ENCODE measurements at places on chromosomes 11 and 22. TPM values are rescaled to one million over a fixed set of nuclear protein-coding genes. Genes with fewer than 3 reads are reported as not detected.

GRCh38 chr11:3836903-3837302, 3.9 kb downstream of the RHOG start:
- DNase-seq = no peak

PDXP gene
- total RNA-seq = 8.5 TPM

DNA sequence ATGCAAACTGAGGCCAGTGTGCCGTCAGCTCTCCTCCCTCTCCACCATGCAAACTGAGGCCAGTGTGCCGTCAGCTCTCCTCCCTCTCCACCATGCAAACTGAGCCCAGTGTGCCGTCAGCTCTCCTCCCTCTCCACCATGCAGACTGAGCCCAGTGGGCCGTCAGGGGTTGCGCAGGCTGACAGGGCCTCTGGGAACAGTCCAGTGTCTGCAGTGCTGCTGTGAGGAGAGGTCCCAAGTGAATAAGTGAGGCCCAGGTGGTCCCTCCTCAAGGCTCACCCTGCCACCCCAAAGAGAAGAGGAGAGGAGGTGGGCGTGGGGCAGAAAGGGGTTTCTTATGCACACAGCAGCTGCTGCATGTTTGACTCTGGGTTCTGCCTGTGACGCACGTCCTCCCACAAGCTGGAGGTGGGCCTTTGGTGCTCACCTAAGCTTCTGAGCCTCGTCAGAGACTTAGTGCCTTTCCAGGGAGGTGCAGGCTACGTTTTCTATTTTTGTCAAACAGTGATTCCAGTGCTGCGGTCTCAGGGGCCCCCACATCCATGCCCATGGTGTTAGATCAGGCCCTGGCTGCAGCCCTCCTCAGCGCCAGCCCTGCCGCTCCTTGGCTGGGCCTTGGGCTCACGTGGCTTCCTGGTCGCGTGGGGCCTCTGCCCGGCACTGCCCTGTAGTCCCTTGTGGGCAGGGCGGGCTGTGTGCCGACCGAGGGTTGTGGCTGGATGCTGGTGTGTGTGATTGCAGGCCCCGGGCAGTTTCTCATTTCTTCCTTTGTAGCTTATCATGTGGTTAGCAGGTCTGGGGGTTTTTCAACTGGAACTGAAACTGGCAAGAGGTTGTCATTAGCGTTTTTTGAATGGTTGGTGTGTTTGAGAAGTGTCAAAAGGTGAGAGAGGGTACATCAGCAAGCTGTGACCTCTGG, 7.1 kb downstream of the TPCN2 start:
- no peak for DNase-seq

DNA sequence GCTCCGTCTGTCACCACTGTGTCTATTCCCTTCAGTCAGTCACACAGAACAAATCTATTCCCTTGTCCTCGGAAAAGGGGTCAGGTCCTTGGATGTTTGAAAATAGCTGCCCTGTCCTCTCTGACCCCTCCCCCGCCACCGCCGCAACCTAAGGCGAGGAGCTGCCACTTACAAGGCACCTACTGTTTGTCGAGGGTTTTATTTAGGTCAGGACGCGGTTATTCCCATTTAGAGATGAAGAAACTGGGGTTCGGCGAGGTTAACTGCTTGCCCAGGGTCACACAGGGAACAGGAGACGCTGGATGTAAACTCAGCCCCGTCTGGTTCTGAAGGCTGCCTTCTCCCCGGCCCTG, 1468.1 kb downstream of the BRD1 start:
- DNase-seq = no peak

DNA sequence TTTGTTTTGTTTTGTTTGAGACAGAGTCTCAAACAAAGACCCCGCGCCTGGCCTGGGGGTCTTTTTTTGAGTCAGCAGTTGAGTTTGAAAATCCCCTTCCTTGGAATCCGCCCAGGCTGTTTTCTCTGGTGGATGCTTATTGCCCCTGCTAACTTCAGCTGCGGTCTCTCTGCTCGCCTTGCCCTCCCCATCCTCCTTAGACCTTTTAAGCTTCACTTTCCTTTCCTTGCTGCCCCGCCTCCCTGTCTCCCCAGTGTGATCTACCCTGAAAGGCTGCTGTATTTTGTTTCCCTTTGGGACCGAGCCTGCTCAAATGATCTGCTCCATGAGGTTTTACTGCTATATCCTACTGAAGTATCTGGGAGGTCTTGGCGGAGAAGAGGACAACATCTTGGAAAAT, 2.5 kb downstream of the USP18 start:
- DNase-seq = peak; percentile 53

GRCh38 chr11:130772266-130773227, 143.7 kb downstream of the SNX19 start:
- DNase-seq = no peak

DNA sequence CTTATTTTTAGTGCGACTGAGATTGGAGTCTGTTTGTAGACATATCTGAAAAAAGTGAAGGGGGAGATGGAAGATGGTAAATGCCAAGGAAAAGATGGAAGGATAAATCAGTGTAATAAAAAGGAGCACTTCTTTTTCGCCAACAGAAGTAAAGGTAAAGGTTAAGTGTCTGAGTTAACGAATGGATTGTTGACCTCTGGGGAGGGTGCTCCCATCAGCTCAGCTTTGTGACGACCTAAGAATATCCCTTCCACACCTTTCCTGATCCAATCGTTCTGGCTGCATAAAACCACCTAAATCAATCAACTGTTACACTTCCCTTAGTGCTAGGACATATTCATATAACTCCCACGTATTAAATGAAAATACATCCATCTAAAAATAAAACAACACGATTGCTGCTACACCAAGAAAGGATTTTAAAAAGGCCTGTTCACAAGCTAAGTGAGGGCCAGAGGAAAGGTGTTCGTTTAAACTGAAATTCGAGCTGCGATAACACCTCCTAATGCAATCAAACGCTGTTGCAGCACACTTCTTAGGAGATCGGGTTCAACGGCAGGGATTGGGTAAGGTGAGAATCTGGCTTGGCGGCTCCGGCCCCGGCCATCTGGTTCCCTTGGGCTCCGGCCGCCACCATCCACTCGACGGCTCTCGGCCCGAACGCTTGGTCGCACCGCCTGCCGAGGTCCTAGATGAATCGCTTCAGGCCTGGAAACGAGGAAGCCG, 658 bp downstream of the C11orf71 start:
- DNase-seq = peak; percentile 92

ANO9 gene
- 1.2 TPM for total RNA-seq

SYT8 gene
- not detected for total RNA-seq

P2RY6 gene
- 6.7 TPM for total RNA-seq

DNA sequence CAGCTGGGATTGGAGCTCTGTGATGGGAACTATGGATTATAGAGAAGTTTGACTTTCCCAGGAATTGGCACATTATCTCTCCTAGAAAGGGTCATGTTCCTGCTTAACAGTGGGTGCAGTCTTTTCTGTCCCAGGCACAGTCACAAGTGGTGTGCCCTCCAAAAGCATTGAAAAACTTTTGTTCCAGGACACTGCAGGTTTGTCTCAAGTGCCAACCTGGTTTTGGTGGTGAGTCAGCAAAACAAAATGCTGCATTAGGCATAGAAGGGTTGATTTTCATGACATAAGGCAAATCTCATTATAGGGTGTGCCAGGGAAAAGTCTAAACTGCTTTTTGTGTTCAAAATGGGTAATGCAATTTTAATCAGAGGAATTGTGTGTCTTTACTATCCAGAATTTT, 4.9 kb downstream of the HTATIP2 start:
- DNase-seq = no peak

MRGPRX4 gene
- total RNA-seq = not detected

POU2AF1 gene
- 0.10 TPM for total RNA-seq

GRCh38 chr11:116334596-116334995, 438.2 kb downstream of the BUD13 start:
- no peak for DNase-seq

- no peak for DNase-seq
Observed at GRCh38 chr11:72609045-72609444, 65.2 kb downstream of the PDE2A start.

A4GALT gene
- total RNA-seq = 42.1 TPM

OR10D3 gene
- not detected for total RNA-seq

DNA sequence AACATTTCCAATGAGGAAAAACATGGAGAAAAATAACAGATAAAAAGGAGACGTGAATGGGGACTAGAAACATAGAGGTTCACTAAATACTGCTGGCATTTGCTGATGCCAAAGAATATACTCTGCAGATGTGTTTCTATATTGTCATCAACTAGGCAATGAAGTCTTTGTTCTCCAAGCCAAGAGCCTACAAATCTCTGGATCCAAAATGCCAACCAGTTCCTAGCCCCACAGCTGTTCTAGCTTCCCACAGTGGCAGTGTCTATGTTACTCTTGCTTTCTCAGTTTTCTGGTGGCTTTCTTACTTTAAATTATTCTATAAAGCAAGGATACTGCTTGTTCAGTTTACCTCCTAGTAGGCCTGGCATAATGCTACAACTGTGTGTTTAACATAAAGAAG, 977.9 kb upstream of the CCDC90B start:
- DNase-seq = no peak

MS4A3 gene
- not detected for total RNA-seq

DLG2 gene
- 2.8 TPM for total RNA-seq

DNA sequence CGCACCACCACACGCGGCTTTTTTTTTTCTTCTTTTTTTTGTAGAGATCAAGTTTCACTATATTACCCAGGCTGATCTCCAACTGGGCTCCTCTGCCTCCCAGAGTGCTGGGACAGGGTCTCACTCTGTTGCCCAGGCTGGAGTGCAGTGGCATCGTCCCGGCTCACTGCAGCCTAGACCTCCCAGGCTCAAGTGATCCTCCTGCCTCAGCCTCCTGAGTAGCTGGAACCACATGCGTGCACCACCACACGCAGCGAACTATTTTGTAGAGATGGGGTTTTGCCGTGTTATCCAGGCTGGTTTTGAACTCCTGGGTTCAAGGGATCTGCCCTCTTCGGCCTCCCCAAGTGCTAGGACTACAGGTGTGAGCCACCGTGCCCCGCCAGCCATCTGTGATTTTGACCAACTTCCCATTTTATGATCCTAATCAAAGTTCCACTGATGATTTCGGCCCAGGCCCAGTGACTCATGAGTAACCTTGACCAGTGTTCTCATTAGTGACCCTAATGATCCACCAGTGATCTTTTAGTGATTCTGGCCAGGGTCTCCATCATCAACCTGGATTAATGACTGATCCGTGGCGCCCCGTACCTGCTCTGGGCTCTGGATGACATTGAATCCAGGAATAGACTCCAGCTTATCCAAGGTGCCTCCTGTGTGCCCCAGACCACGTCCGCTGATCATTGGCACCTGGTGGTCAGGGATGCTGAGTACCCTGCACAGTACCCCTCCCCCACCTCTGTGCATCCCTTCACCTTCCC, 1.7 kb downstream of the TYMP start:
- DNase-seq = no peak

DNA sequence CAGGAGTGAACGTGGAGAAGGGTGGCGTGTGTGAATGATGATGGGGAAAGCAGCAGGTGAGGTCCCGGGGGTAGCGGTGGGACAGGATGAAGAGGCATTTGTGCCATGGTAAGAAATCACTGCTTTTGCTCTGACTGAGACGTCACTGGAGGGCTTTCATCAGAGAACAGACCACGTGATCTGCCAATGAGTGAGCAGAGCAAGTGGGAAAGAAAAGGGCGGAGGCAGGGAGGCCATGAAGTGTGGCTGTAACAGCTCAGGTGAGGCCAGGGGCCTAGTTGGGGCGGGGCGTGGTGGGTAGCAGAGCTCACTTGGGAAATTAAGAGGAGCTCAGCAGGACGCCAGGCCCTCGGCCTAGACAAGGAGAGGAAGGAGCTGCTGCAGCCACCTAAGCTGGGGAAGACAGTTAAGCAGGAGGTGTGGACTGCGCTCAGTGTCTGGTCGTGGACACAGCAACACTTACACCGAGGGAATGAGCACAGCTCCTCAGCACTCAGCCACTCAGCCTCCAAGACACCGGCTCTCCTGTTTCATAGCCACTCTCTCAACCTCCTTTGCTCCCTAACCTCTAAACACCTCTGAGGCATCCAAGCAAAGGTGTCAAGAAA, 14.1 kb upstream of the TMEM121B start:
- DNase-seq = no peak

GRCh38 chr22:18119409-18120110, 9.0 kb downstream of the TUBA8 start:
- DNase-seq = peak; percentile 43

- no peak for DNase-seq
Observed at GRCh38 chr11:99911116-99911515, 776.0 kb upstream of the ARHGAP42 start.

TTC36 gene
- total RNA-seq = not detected

POTEH gene
- not detected for total RNA-seq

DNA sequence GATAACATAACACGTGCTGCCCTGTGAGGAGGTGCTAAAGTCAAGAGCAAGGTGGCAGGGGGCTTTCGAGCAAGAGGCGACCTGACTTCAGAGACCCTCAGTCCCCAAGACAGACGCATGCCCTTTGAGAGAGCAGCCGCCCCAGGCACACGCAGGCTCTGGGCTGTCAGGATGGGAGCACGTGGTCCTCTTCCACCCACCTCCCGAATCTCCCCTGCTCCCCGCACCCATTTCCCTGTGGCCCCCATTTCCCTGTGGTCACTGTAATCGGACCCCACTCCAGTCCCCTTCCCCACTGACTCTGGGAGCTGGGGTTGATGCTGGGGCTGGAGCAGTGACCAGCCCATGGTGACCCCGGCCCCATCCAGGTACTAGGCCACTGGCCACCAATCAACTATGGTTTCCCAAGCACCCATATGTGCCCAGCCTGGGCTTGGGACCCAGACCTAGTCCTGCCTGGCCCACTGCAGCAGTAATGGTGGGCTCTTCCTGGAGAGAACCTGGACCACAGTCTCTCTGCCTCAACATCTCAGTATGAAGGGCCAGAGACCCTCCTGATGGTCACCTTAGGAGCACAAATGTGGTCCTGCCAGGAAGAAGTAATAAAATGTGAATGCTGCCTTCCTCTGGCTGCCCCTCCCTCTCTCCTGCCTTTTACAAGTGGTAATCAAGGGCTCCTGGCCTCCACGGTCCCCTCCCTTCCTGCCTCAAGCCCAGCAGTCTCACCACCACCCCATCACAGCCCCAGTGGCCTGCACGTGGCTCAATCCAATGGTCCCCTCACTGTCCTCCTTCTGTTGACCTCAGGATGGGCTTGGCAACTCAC, 39.0 kb downstream of the IGLL5 start:
- DNase-seq = no peak

Data from mesenteric fat pad (tissue), 1 donor.